ENCODE measurements at places on chromosomes 4 and X. TPM values are rescaled to one million over a fixed set of nuclear protein-coding genes. Genes with fewer than 3 reads are reported as not detected.

Gene TREX2
- total RNA-seq = 0.84 TPM

Gene VCX
- 0.33 TPM for total RNA-seq

Gene CXCL6
- not detected for total RNA-seq

Gene TMSB15A
- 2.8 TPM for total RNA-seq

Gene TXK
- 0.06 TPM for total RNA-seq

Gene CHIC1
- 6.5 TPM for total RNA-seq

Gene FOXR2
- total RNA-seq = 16.4 TPM

Gene STK26
- 26.3 TPM for total RNA-seq

DNA sequence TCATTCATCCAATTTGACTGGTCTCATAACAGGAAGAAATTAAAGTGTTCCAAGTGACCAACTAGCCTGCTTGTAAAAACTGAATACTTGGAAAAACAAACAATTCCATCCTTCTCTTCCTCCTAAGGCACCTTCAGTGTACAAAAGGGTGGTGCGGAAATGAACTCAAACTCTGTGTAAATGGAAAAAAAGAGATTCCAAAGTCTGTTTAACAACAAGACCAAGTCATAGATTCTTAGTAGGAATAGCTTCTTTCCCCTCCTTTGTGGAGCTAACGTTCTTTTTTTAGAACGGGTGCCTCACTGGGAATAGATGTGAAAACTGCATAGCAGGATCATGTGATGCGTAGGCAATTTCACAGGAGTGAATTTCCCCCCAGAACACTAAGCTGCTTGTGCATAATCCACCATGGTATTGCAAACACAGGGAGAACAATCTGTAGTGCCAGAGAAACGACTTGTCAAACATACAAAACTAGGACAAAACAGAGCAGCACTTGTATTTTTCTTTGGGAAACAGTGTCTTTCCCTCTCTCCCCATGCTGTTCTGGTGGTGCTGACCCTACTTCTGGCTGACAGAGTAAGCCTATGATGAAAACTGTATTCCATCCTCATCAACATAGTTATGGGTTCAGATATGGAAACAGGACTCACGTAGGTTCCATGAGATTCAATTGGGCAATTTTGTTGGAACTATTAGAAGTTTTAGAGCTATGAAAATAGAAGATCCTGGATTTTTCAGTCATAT is 13.2 kb upstream of the SOD3 start:
- no peak for DNase-seq

- no peak for DNase-seq
These were observed 20.5 kb downstream of the GAB3 start for GRCh38 chrX:154730253-154730891.

DNA sequence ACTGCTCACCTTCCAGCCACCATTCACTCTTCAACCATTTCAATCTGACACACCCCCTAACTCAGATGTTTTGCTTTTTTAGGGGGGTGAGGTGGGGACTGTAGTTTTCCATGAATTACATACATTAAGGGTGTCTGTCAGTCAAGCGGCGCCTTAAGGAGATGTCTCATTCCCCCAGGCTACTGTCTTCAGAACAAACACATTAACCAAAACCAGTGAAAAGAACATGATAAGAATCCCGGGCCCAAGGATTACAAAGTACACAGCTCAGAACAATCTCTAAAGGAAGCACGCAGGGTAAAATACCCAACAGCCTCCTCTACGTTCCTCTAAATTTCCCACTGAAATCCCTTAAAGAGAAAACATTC is 62.5 kb upstream of the IRF2 start:
- no peak for DNase-seq

DNA sequence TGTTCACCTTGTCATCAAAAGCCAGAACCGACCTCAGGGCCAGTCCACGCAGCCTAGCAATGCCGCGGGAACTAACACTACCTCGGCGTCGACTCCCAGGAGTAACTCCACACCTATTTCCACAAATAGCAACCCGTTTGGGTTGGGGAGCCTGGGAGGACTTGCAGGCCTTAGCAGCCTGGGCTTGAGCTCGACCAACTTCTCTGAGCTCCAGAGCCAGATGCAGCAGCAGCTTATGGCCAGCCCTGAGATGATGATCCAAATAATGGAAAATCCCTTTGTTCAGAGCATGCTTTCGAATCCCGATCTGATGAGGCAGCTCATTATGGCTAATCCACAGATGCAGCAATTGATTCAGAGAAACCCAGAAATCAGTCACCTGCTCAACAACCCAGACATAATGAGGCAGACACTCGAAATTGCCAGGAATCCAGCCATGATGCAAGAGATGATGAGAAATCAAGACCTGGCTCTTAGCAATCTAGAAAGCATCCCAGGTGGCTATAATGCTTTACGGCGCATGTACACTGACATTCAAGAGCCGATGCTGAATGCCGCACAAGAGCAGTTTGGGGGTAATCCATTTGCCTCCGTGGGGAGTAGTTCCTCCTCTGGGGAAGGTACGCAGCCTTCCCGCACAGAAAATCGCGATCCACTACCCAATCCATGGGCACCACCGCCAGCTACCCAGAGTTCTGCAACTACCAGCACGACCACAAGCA is 898 bp downstream of the UBQLN2 start:
- peak; percentile 1 for DNase-seq

GRCh38 chr4:931194-931959 is 739 bp downstream of the GAK start:
- peak; percentile 6 for DNase-seq

DNA sequence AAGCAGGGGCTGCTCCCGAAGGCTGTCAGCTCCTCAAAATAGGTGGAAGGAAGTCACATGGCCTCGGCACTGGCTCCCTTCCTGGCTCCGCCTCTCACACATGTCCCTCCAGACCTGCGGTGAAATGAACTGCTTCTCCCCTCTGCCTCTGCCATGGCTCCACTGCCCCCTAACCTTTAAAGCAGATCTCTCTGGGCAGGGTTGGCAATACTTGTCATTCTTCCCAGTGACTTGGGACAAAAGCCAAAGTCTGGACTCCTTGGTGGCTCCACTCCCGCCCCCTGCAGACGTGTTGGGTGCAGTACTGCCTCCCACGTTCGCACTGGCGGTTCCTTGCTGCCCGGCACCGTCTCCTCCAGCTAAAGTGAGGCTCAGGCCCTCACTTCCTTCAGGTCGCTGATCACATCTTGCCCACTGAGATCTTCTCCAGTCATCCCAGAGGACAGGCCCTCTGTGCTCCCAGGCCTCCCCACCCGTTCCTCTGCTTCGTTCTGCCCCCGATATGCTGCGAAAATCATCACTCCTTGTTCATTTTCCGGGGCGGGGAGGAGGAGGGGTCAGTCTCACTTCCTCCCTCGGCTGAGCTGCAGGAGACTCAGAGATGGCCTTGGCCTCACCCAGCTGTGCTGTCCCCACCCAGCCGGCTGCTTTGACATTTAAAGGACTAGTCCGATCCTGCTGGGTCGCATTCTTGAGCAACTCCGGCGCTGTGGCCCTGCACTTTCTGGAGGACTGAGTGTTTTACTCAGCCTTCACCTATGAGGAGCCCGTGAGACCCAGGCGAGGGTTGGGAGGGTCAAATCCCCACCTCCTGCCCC is 97.4 kb downstream of the PHKA2 start:
- peak; percentile 28 for DNase-seq

DNA sequence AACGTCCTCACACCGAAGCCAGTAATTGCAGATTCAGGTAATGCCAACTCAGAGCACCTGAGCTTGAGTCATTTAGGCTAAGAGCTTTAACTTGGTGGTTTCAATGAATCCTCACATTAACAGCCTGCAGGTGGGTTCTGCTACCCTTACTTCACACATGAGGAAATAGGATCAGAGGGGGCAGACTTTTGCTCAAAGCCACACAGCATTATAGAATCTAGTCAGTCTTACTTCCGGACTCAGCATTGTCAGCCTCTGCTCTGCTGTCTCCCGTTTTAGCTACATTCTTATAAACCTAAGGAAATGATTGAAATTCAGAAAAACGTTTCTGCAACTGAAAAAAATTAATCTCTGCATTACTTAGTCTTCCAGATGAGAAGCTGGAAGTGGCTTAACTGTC is 6.0 kb downstream of the C4orf50 start:
- DNase-seq = no peak

GRCh38 chrX:100979881-100980607 is 10.5 kb downstream of the ARL13A start:
- peak; percentile 47 for DNase-seq

- no peak for DNase-seq
These were observed 2.4 kb downstream of the SLC25A43 start for GRCh38 chrX:119401569-119401968.

- peak; percentile 90 for DNase-seq
These were observed 118.0 kb downstream of the SLC4A4 start for GRCh38 chr4:71456841-71457240.

DNA sequence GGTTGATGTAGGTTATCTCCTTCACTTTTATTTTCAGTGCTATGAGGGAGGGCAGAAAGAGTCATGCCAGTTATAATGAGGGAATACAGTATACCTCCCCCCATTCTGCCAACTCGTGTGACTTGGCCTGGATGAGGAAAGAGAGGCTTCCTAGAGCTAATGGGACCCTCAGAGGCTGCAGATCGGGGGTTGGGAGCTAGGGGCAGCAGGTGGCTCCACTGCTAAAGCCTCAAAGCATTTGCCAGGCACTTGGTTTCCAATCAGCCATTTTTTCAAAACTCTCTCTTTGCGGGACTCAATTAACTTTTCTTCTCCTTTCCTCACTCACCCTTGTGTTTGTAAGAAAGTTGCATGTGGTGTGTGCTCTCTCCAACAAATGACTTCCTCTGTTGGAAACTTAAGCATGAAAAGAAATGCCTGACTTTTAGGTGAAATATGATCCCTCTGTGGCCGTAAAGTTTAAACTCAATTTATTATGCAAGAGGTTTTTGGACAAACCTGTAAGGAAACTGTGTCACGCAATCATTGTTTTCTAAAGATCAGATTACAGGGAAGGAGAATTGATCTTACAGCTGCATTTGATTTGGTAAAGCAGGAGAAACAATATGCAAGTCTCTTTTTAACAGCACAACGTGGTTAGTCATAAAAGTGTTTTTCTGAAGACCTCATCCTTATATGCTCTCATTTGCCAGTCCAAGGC is 7.0 kb downstream of the SFRP2 start:
- no peak for DNase-seq

DNA sequence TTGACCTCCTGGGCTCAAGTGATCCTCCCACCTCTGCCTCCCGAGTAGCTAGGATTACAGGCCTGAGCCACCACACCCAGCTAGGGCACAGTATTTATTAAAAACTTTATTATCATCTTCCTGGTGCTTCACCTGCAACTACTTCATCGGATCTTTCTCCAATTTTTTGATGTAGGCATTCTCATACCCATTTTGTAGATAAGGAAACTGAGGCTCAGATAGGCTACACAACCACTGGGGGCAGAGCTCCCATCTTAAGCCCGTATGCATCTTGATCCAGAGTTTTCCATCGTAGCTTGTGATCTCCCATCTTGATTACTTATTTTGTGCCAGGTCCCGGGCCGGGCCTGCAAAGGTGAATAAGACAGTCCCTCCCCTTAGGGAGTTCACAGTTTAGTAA is 68.1 kb upstream of the BCOR start:
- no peak for DNase-seq

GRCh38 chr4:75948822-75949444 is 8.1 kb upstream of the NAAA start:
- no peak for DNase-seq

DNA sequence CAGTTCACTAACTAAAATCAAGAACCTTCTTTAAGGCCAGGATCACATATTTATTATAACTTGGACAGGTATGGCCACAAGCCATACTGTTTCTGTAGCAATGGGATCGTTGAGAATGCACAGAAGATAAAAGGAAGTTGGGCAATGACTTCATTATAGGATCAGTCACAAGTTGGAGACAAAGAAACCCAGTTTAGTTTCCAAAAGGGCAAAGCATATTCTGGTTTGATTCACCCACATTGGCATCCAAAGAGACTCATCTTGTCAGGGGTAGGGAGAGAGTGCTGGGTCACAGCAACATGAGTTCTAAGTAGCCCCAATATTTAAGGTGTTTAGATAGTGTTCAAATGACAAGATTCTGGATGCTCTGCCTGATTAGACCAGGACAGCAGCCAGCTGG is 317.1 kb upstream of the GALNT7 start:
- peak; percentile 73 for DNase-seq

DNA sequence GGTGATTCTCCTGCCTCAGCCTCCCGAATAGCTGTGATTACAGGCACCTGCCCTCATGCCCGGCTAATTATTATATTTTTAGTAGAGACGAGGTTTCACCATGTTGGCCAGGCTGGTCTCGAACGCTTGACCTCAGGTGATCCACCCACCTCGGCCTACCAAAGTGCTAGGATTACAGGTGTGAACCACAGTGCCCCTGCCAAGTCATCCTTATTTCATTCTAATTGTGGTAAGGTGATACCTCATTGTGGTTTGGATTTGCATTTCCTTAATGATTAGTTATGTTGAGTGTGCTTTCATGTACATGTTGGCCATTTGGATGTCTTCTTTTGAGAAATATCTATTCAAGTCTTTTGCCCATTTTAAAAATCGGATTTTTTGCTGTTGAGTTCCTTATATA is 93.0 kb downstream of the USP9X start:
- DNase-seq = no peak

GRCh38 chrX:22118161-22118830 is 86.2 kb downstream of the PHEX start:
- no peak for DNase-seq

GRCh38 chr4:145045180-145045579 is 52.8 kb downstream of the ANAPC10 start:
- DNase-seq = no peak

GRCh38 chr4:78069859-78070258 is 12.7 kb downstream of the FRAS1 start:
- DNase-seq = no peak

DNA sequence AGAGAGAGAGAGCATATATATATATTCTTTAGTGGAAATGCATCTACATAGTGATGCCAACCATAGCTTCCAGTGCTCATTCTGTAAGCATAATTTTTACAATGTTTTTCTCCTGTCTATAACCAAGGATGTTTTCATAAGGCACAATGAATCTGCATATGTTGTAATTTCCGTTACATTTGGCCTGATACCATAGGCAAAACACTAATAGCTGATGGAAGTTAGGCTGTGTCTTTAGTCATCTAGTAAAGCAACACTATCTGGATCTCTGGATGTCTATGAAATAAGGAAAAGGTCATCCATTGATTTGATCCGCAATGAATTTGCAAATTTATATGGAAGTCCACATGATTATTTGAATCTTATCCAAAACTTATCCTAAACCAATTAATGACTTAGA is 8.1 kb downstream of the PCDH7 start:
- no peak for DNase-seq

GRCh38 chrX:47540754-47541538 is 20.1 kb upstream of the ARAF start:
- DNase-seq = peak; percentile 88

Measured in HT1080 (cell line).